ENCODE measurements at places on chromosomes 7 and 10.

DNA sequence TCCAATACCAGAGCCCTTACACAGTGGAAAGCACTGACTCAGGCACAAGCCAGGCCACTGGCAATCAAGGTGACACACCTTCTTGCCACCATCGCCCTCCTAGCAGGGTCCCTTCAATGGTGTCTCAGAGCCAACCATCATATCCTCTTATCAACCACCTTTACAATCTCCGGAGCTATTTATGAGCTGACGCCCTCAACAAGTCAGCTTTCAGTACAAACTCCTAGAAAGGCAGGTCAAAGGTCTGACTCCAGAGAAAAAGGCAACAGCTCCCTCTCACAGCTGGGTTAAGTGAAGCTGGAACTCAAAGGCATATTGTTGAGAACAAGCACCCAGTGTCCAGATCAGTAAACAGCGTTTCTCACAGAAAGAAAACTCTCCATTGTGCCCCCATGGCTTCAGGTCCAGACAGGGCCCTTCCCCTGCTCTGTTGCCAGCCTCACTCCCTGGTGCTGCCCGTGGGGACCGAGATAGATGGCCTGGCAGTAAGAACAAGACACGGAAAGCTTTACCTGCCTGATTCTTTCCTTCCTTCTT, 2.4 kb downstream of the ZNF3 start:
- no peak for DNase-seq

GRCh38 chr7:13159467-13160184, 472.2 kb downstream of the ARL4A start:
- DNase-seq, result peak; percentile 48

DNA sequence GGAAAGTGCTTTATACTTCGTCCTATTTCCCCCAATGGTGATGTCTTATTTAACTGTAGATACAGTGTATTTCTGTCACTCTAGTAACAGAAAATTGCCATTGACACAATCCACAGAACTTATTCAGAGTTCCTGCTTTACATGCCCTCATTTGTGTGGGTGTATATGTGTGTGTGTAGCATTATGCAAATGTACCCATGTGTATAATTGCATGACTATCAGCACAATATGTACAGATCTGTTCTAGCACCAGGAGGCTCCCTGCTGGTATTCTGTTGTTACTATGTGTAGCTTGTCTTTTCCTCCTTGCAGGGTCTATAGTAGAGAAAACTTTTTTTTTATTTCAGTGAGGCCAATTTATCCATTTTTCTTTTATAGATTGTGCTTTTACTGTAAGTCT, 16.5 kb downstream of the CYP3A43 start:
- DNase-seq, result no peak

- no peak for DNase-seq
Observed at GRCh38 chr7:20197125-20197748, 19.9 kb downstream of the MACC1 start.

DNA sequence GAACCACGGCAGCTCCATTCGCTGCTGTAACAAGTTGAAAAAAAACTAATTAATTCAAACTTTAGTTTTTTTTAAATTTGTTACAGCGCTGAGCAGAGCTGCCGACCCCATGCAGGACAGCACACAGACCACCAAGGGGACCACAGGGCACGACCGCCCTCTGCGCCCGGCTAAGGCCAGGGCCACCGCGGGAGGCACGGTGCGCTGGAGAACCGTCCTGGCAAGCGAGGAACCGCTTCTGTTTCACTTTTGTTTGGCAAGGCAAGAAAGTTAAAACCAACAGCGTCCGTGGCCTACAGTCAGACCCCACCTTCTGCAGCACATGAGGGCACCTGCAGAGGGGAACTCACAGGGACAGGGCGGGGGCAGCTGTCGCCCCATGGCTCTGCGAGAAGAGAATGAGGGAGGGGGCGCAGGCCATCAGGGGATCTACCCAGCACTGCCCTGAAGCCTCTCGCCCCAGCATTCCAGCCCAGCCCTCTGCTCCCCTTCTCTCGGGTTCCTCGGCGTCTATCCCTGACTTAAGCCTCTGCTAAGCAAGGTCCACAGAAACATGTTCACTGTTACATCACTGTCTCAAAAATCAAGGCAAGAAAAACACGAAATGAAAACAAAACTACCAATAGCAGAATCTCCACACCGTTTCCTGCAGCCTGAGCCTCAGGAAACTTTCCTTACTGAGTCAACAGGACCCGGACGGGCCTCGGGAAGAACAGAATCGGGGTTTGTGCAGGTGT, 204.4 kb downstream of the DIP2C start:
- DNase-seq, result peak; percentile 27

DNA sequence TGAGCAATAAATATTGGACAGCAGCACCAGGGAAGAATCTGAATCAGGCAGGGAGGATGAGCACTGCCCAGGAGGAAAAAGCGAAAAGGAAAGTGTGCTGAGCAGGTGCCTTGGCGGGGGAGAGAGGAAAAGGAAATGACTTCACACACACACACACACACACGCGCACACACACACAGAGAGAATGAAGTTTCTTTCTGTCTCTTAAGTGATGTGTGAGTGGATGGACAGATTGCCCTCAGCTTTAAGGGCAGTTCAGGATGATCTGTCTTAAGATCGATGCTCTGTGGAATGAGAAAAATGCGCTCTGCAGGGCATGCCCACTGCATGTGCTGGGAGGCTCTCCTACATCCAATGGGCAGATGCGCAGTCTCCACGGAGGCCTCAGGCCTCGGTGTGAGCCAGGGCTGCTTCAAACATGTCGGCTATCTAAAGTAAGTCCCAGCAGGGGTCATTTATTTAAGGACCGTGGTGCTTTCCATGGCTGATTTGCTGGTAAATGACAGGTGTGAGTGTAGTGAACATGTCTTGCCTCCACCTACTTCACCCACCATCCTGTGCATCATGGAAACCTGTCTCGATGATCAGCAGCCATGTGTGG, 2.5 kb upstream of the ACBD5 start:
- DNase-seq, result peak; percentile 74
